ENCODE measurements at places on chromosomes 11 and 22.

GRCh38 chr22:50086526-50086925, 1.3 kb upstream of the MLC1 start:
- no peak for DNase-seq

DNA sequence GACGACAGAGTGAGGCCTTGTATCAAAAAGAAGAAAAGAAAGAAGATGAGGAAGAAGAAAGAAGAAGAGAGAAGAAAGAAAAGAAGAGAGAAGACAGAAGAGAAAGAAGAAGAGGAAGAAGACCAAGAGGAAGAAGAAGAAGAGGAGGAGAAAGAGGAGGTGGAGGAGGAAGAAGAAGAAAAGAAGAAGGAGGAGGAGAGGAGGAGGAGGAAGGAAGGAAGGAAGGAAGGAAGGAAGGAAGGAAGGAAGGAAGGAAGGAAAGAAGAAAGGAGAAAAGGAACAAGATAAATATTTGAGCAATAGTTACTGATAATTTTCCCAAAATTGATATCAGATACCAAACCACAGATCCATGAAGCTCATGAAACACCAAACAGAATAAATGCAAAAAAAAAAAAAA, 169.7 kb upstream of the TMEM45B start:
- no peak for DNase-seq

DNA sequence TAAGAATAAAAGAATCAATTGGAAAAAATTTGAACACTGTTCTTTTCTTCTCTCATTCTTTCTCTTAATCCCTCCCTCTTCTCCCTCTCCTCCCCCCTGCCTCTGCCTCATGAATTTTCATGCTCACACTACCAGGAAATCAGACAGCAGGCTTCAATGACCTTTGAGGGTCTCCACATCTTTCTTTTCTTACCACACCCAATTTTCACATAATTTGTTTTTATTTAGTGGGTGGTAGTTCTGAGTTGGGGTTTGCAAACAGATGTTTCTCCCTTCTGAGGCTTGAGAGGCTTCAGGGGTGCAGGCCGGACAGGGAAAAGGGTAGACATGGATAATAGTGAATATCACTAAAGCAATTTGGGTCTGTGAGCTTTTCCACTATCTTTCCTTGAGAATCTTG, 95.5 kb downstream of the SPATA19 start:
- DNase-seq, result no peak

DNA sequence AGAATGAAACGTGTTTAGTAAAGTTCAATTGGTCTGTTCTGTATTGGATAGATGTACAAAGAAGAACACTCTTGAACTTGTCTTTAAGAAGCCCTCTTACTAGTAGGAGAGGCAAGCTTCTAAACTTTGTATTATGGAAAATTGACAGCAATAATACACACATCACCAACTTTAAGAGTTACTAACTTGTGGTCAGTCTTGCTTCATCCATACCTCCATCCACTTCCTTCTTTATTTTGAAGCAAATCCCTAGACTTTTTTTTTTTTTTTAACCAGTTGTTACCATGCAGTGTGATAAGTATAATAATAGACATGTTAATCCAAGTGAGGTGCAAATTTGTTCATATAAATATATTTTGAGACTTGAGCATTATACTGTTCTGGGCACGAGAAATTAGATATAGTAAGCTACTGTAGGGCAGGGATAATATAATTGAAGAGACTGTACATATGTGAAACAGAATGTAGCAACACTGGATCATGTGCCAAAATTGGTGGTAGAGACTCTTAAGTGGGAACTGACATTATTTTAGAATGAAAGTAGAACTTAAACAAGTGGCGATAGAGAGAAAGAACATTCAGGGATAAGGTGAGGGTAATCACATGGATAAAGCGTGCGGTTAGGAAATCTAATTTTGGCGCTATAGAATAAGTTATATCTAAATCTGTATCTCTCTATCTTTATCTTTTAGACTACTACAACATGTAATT, 6.5 kb downstream of the FAR1 start:
- DNase-seq, result no peak

DNA sequence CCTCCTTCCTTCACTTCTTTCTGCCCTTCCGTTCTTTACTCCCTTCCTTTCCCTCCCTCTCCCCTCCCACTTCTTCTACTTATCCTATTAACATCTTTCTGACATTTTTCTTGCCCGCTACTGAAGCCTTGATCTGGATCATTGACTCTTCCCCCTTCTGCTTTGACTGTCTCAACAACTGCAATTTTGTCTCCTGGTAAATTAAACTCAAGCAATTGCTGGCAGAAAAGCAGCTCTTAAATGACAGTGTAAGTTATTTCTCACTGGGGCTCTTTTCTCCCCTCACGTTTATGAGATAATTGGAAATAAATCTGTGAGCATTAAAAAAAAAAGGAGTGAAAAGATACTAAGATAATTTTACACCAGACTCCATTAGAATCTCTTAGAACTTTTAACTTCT, 120.0 kb downstream of the SLC17A6 start:
- no peak for DNase-seq

DNA sequence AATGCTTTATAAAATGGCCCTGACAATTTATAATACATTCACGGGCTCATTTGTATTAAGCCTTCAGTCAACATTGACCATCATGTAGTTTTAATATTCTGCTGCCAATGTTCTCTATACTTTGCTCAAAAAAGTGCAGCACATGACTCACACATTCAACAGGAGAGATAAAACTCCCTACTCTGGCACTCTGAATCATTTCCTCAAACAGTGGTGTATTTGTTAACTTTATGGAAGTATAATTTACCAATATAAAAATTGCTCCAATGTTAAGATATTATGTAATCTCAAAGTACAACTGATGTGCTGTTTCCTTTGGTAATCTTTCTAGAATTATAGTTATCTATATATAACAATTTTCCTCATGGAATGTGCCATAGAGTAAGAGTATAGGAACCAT, 39.9 kb downstream of the MAML2 start:
- peak; percentile 54 for DNase-seq

Data from non-pigmented ciliary epithelial cell (primary cell).